ENCODE measurements at places on chromosomes 3 and 15.

DNA sequence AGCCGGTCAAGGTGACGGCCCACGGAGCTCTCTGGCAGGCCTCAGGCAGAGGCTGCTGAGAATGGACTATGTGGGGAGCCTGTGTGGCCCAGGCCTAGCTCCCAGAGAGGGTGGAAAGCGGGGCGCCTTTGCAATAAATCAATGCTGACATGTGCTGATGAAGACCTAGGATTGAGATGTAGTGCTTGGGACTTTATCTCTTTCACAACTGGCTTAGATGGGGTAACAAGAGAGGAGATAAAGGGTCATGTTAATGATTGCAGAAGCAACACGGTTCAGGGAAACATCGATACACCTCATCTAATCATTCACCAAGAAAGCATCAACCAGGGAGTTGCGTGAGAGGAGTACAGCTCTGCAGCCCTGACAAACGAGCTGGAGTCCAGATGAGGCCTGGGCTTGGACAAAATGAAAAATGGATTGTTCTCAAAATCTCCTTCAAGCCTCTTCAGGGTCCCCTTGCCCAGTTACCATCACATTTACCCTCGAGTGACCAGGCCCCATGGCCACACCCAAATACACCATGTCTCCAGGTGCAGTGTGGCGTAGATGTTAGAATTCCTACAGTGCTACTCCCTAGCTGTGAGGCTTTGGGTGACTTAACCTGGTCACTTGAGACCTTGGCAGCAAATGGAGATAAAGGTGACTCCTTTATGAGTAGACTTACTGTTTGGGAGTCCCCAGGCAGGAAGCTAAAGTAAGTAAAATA, 146.4 kb upstream of the LIPC start:
- DNase-seq = no peak

DNA sequence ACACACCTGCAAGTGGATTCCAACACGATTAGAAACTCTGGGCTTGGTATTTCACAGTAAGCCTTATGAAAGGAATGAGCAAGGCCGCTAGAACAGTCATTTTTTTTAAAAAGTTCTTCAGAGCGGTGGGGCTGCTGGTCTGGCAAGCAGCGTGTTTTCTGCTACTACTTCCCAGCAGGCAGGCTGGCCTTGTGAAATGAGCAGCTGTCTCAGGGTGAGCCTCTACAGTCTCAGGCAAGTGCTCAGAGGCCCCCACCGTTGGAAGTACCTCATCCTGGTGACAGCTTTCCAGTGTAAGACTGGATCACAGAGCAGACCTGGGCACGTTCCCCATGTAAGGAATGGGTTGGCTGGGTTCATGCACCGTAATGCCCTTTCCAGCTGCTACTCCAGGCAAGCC, 119.2 kb downstream of the LRIG1 start:
- no peak for DNase-seq

DNA sequence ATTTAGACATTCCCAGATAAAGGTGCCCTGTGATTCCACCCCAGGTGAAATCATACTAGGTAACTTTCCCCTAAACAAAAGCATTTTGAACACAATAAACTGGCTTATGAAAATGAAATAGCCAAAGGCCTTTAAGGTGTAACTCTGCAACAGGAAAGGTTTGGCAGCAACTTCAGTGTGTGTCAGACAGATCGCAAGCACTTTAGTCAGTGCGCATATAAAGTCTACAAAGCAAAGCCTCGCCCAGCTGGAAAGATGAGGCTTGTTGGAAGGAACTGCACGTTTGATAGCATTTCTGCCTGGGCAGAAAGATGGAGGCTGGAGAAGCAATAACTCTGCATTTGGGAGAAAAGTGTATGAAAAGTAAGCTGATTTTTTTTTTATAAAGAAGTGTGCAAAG, 57.9 kb downstream of the PRICKLE2 start:
- DNase-seq = no peak

DNA sequence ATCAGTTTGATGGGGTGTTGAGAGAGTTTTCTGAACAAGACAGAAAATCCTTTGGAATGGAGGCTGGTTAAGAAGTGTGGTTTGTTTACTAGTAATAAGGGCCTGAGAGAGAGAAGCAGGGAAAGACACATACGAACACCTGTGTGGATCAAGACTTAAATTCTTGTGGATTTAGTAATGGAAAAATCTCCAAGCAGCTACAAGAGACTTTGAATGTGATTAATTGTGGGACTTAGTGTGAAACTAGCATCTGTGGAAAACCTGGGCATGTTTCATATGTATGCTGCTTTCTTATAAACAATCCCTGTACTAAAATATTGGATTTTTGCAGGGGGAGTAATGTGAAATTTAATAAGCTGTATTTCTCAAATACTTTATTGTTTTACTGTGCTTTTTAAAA, 399.1 kb downstream of the SI start:
- no peak for DNase-seq

DNA sequence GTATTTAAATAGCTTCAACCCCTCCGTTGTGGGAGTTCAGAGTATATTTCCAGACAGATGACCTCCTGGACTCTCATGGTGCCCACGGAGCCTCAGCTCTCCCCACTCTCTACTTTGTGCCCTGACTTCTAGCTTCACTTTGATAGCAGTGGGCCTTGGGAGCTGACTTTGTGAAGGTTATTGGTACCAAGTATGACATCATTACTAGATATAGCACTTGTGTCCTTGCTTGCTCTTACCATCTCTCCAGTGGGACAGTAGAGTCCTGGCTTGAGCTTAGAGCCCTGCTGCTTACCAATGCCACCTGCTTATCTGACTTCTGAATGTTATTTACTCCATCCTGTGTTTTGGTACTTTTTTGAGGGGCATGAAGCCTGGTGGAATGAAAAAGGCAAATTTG, 53.4 kb downstream of the PPM1L start:
- DNase-seq = no peak

DNA sequence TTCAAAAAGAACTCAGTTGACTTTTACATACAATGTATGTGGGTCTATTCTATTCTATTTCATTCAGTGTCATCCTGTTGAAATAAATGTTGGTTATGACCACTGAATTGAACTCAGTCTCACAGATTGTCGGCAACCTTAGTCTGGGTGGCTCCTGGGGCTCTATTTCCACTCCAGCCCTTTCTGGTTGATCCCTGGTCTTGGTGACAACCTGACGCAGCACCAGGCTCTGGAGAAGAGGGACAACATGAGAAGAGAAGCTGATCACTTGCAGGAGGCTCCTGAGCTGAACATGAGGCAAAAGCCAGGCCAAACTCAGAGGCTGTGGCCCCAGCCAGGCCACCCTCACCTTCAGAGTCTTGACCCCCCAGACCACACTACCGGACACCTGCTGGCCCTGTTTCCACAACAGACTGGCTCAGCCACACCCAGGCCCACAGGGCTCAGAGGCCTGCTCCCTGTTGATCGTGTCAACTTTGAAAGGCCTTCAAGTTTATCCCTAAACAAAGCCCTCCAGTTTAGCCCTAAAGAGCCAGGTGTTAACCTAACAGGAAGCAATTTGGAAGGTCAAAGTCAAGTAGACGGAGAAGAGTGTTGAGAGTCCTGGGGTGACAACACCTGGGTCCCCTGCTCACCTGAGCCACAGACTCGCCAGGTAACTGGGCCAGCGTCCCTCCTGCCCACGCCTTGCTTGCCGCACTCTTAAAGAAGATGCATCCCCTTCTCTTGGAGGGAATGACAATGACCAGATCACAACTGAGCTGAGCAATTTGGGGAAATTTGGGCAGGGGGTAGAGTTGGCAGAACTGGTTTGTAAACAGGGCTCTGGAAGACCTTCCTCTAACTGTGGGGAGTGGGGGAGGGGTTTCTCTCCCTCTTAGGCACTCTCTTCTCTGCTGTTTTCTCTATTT, 15.4 kb upstream of the MUC20 start:
- no peak for DNase-seq

DNA sequence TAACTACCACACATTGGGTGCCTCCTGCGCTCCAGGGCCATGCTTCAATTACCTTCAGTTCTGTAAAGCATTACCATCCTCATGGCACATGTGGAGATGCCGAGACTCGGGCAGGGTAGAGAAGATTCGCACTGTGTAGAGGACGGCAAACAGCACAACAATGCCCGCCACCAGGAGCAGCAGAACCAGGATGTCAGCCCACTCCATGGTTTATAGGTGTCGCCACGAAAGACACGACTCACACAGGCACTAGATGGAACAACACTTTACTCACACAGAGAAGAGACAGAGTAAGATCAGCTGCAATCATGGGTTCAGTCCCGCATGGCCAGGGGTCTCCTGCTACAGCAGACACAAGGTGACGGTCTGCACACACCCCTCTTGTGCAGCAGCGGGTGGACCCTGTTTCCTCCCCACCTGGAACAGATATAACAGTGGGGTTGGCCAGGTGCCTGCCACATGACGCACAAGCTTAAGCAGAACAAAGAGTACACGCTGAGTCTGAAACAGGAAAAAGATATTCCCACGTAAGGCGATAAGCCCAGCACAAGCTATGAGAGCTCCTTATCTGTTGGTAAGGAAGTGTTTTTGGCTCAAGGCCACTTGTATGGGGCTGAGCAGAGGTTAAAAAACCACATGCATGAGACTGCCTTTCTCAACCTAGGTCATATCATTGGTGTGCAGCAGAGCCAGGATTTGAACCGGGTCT, 2.5 kb upstream of the TBC1D21 start:
- no peak for DNase-seq

DNA sequence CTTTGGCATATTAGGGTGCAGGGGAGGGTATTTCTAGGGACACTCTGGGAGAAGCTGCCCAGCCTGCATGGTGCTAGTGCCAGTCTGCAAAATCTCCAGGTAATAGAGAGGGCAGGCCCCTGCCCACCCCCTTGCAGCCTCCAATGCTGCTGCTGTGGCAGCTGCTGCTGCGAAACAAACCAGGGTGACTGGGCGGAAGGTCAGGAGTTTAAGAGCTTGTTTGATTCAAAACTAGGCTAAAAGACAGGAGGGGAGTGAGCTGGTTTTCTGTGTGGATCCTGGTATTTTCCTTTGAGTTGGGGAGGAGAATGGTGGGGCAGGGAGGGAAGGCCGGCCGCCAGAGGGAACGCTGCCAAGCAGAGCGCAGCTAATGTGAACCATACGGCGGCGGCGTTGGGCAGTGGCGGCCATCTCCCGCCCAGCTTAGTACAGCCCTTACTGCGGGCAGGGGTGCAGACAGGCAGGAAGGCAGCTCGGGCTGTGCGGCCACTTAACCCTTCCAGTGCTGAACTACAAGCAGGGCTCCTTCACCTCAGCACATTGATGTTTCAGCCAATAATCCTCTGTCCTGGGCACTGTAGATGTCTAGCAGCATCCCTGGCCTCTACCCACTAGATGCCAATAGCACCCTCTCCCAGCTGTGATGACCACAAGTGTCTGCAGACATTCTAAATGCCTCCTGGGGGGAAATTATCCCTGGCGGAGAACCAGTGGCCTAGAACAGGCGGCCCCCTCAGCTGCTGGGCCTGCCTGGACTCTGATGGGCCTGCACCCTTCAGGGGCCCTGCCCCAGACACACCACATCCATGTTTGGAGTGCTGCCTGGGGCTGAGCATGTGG, 125.7 kb downstream of the EEFSEC start:
- DNase-seq = no peak

GRCh38 chr15:25641762-25642161, 202.9 kb upstream of the UBE3A start:
- DNase-seq = peak; percentile 31

DNA sequence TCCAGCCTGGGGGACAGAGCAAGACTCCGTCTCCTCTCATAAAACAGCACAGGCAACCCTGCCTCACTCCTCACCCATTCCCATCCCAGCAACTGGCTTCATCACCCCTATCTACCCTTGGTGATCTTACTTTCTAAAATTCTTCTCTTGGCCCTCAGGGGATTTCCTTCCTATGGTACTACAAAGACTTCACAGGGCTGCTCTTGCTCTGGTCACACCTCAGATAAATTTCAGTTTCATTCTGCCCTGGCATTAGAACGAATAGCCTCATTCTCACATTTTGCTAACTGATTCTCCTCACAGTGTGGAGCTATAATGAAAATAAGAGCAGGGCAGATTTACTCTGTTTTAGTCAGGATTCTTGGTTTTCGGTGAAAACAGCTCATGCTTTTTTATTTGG, 22.1 kb upstream of the CRBN start:
- no peak for DNase-seq

DNA sequence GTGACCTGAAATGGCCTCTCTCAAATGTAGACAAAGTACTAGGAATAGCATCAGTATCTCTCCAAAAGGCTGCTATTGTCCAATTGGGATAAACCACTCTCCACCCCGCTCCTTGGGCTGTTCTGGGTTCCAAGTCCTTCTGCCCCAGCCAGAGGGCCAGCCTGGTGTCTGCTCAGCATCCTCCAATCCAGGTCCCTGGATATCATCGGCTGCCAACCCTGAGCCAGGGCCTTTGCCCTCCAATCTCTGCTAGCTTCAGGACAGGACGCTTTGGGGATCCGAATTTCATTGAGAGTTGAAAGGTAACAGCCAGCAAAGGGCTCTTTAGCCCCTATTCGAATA, 119.3 kb upstream of the ADPGK start:
- DNase-seq = no peak

DNA sequence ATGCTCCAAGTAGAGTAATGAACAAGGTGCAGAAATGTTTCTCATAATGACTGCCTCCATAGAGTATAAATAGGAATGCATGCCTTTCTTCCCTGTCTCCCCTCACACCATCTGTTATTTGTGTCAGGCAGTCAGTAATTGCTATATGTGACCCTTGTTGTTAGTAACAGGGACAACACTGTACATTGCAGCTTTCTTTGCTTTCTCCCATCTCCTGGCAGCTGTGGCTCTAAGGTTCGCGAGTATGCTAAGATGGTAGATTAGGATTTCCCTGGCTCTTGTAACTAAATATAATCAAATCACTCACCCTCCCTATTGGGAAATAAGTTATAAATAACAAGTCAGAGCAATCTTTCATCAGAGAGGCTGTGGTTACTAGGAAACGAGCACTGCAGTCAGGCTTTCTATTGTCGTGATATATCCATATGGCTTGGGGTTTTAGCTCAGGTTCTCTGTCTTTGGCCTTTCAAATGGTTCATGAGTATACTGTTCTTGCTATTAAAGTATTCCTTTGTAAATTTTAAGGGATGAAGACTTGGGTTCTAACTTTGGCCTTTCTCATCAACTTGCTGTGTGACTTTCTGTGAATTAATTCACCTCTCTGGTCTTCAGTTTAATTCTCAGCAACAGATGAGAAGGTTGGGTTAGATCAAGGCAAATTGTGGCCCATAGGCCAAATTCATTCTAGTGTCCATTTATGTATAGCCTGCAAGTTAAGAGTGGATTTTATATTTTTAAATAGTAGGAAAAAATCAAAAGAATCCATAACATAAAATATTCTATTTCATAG, 8.1 kb upstream of the MINDY4B start:
- DNase-seq = no peak

GRCh38 chr3:143924522-143925285, 46.9 kb upstream of the DIPK2A start:
- no peak for DNase-seq

Measured in HAP-1 (cell line).